ENCODE measurements at places on chromosomes 4 and X.

- DNase-seq = no peak
Observed at GRCh38 chr4:152949930-152950329, 13.8 kb downstream of the FHDC1 start.

GRCh38 chr4:19650903-19651864 is 600.5 kb upstream of the SLIT2 start:
- DNase-seq = no peak

GRCh38 chr4:120617171-120617570 is 305.4 kb downstream of the PRDM5 start:
- no peak for DNase-seq

- no peak for DNase-seq
Observed at GRCh38 chr4:22850630-22851029, 157.9 kb downstream of the GBA3 start.

- DNase-seq = no peak
Observed at GRCh38 chr4:7425124-7425523, 9.6 kb downstream of the PSAPL1 start.

DNA sequence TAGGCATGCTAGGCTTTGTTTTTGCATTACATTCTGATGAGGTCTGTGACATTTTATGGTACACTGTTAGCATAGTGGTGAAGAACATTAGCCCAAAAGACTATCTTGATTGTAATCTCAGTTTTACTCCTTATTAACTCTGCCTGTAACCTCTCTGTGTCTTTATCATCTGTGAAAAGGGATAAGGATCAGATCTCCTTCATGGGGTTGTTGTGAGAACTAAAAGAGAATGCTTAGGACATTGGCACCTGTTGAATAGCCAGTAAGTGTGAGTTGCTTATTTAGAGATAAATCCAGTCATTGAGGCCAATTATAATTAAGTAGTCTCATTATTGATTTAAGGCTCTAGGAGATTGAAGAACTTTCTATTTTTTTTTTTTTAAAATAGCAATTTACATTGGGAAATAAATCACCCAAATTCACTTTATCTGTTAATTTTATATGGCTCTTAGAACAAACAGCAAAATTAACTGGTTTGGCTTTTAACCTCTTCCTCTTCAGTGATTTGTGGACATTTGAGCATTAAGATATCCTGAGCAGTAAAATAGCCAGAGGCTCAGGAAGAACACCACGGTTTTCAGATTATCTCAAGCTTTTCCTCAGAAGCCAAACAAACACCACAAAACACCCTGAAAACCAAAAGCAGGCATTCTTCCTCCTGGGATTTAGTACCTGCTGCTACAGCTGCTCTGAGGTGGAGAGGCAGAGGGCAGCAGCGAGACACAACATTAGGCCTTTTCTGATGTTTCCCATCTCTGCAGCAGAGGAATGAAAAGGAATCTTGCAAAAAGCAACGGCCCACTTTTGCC is 192.9 kb downstream of the ARHGAP10 start:
- DNase-seq = peak; percentile 34

DNA sequence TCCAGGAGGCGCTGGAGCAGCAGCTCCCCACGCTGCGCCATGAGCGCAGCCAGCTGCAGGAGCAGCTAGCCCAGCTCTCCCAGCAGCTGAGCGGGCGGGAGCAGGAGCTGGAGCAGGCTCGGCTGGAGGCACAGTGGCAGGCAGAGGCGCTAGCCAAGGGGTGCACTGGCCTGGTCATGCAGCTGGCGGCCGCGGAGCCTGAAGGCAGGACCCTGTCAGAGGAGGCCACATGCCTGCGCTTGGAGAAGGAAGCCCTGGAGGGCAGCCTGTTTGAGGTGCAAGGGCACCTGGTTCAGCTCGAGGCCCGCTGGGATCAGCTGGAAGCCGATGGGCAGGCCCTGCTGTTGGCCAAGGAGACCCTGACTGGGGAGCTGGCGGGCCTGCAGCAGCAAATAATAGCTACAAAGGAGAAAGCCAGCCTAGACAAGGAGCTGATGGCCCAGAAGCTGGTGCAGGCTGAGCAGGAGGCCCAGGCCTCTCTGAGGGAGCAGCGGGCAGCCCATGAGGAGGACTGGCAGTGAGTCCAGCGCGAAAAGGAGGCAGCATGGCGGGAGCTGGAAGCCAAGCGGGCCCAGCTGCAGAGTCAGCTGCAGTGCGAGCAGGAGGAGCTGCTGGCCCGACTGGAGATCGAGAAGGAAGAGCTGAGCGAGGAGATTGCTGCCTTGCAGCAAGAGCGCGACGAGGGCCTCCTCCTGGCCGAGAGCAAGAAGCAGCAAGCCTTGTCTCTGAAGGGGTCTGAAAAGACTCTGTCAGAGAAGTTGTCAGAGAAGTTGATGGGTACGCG is 13.6 kb downstream of the SMIM10L2A start:
- no peak for DNase-seq

- DNase-seq = no peak
Observed at GRCh38 chr4:18442957-18443356, 421.4 kb upstream of the LCORL start.

- peak; percentile 75 for DNase-seq
Observed at GRCh38 chrX:15336023-15336413, 695 bp upstream of the PIGA start.

DNA sequence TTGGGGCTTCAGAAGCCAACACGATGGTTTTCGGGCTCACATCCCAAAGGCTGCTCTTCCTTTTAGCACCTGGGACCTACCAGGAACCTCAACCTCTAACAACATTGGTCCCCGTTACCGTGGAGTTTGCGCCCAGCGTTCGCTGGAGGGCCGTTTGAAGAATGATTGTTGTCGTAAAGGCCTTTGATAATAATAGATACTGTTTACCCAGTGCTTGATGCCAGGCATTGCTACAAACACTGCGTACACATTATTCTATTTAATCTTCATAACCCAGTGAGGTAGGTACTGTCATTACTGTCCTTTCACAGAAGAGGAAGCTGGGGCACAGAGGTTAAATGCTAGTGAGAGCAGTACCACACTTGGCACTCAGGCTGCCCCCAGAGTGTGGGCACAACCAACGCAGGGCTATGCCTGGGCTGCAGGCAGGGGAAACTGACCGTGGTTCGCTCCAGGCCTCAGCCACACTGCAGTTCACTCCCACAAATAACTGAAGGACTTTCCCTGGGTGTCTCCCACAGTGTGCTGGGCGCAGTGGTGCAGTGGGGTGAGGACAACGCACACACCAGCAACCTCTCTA is 1.0 kb upstream of the ACSL1 start:
- DNase-seq = no peak

GRCh38 chr4:71692198-71692597 is 91.7 kb downstream of the GC start:
- DNase-seq = no peak

DNA sequence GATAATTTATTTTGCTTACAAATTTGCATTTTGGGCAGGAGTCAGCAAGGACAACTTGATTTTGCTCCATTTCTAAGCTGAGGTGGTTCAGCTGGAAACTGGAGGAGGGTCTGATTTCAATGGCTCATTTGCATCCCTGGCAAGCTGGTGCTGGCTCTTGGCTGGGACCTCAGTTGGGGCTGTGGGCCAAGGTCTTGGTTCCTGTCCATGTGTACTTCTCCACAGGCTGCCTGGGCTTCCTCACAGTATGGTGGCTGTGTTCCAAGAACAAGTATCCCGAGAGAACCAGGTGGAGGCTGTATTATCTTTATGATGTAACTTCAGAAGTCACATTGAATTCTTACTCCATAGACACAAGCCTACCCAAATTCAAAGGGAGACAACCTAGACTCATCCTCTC is 77.0 kb upstream of the STX18 start:
- no peak for DNase-seq

DNA sequence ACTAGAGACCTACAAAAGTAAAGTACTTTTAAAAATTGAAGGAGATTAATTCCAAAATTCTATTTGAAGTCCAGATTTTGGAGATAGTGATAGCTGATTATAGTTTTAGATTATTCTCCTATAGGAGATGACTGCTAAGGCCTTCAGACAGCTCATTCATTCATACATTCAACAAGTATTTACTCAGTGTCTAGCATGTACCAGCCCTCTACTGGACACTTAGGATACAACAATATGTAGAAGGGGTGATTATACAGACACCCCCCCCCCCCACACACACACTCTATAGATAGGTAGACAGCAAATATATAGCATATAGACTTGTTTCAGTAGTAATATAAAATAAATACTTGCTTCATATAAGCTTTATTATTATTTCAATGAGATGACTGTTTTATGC is 60.4 kb upstream of the TAF9B start:
- DNase-seq = peak; percentile 36

DNA sequence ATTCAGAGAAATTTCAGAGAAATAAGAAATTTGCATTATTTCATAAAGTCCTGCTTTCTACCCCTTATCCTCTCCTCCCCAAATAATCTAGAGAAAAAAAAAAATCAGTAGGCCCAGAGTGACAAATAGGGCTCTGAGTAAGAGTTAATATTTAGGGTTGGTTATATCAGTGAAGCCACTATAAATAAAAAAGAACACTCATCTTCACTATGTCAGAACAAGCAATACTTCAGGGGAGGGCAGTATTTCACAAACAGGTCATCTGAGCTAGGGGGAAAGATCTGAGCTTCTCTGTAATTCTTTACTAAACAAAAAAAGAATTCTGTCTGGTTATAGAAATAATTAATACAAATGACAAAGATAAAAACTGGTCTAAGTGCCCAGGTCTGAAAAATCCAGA is 39.4 kb downstream of the PDE5A start:
- DNase-seq = peak; percentile 26
